Stimulated activated CD4-positive, alpha-beta T cell treated with anti-CD3 and anti-CD28 coated beads, TNF-alpha, amount 100 ng/mL, for 1 hour (primary cell): ENCODE measurements at places on chromosomes 2 and 18.

DNA sequence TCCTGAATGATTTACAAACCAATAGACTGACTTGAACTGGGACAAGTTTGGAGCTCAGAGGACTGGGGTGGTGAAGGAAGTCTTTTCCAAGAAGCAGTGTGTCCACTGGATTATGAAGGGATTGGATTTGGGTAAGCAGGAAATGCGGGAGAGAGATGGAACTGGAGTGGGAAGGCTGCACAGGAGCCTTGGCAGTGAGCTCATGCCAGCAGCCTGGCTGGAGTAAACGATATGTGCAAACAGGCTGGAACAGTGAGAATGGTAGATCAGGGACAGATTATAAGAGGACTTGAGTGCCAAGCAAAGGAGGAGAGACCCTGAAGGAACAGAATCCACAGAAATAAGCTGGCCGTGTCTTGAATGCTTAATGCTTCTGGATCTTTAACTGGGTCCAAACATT lies 121.9 kb upstream of the GATA6 start:
- no peak for DNase-seq

- DNase-seq = no peak
These were observed 17.4 kb downstream of the SEMA4F start for GRCh38 chr2:74671479-74671878.

DNA sequence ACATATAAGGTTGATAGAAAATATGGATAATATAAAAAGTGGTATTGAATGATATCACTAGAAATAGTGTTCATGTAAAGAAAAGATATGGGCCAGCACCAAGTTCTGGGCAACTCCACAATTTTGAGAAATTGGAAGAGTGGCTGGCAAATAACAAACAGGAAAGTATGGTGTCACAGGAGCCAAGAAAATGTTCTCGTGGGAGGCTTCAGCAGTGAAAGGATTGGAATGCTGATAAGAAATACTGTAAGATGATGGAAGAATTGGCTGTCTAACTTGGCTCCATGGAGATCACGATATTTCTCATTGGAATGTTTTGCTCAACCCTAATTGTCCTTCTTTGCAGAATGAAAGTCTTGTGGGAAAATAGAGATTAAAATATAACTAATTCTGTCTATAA lies 856.8 kb downstream of the DPP10 start:
- no peak for DNase-seq

DNA sequence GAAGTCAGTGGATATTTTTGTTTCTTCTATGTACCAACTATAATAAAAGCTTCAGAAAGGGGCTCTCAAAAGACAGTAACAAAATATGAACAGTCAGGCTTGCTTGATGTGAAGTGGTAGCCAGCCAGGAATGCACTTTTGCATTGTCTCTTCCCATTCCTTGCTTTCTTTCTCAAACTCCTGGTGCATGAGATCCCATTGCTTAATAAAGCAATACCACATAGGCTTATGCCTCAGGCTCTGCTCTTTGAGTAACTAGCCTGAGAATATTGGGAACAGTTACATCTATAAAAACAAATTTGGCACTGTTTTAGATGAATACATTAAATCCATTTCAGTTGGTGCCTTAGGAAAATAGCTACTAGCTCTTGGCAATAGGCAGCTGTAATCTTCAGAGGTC lies 62.6 kb upstream of the ST6GAL2 start:
- DNase-seq = no peak

- no peak for DNase-seq
These were observed 52.9 kb downstream of the CRACDL start for GRCh38 chr2:98882971-98883779.

DNA sequence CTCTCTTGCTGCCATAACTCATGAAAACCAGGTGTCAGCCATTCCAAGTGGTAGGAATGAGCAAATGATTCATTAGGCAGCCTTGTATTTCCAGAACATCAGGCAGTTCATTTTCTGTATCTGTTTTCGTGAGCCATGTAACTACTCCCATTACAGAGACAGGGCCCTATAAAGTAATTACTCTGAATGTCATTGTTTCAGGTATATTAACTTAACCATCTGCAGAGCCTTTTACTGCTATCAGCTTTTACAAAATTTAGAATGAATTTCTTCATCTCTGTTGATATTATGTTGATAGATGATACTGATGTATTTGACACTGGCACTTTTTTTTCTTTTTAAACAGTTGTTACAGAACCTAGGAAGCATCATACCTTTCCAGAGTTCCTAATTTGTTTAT lies 69.9 kb downstream of the MGAT5 start:
- no peak for DNase-seq
